ENCODE measurements at places on chromosomes 7 and 10.

DNA sequence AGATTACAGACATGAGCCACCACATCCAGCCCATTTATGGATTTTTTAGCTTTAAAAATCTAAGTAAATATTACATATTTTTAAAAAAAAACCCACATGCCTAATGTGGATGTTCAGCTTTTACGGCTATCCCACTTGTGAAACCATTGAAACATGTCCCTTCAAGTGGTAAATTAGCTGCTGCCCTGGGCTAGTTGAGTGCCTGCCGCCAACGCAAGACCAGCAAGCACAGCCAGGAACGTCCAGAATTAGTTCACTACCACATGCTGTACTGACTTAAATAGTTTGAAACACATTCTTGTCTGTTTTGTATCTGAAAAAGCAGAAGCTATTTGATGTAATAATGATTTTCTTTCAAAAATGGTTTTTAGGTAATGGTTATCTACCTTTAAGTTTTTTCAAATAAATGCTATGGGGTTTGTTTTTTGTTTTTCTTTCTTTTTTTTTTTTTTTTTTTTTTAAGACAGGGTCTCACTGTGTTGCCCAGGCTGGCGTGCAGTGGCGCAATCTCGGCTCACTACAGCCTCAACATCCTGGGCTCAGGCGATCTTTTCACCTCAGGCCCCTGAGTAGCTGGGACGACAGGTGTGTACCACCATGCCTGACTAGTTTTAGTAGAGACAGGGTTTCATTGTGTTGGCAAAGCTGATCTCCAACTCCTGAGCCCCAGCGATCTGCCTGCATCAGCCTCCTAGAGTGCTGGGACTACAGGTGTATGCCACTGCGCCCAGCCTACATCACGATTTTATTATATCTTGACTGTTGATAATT, 57.0 kb downstream of the KLRG2 start:
- peak; percentile 79 for DNase-seq

DNA sequence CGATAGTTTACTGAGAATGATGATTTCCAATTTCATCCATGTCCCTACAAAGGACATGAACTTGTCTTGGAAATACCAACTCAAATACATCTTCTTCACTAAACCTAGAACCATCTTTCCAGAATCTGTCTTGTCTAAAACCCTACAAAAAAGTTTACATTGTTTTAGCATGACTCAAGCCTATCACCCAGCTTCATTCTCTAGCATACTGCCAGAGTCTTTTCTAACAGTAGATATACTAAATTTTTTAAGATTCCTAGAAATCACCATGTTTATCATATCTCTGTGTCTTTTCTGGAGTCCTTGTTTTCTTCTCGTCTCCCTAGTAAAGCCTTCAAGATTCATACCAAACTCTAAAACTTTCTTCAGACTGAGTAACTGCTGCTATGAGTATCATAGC, 129.7 kb downstream of the SEMA3E start:
- DNase-seq = no peak

DNA sequence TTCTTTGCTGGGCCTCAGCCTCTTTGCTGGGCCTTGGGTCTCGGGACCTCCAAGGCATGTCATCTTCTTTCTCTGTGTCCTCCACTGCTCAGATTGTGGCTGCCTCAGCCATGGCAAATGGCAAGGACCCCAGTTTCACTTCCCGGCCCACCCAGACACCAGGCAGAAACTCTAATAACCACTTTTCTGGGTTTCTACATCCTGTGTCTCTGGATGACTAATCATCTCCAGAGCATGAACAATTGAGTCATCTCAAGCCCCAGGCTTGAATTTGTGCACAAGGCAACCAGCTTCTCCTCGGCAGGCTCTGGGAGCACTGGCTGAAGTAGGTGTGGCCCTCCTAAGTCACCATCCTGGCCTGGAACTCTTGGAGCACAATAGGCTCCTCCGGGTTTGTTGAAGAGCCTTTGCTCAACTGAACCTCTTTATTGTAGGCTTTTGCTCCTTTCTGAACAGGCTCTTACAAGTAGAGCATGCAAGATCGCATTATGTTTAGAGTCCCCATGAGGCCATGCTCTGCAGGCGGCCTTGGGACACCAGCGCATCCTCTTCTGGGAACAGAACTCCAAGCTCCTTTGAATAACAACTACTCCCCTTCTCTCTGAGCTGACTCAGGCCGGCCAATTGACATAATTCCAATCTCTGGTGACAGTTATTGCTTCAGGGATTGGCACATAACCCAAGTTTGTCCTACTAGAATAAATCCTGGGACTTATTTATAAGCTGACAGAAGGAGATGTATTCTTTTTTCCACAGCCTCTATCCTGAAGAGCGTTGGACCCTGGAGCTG, 218.1 kb downstream of the WDR11 start:
- no peak for DNase-seq

DNA sequence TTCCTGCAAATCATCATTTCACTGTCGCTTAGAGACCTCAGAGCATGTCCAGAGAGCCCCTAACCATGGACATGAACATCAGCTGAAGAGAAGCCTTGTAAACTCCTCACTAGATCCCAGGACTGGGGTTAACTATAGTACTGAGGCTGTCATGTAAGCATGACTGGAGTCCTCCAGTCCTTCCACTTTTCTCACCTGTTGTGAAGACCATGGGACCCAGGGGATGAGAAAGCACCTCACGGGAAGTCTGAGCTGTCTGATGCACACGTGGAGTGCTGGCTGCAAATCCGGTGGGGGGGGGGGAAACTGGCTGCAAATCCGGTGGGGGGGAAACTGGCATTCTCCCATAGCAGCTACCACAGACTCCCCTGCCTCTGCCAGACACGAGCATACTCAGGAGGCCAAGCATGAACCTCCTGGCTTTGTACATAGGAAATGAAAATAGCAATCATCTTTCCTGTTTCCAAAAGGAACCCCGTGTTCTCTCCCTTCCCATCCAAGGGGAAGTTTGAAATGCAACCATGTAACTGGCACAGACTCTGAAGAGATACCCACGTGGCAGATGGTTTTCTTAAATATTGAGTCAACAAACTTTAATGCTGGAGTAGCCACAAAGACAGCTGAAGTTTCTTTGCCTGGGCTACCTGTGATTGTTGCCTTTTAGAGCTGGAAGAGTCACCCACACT, 261.4 kb downstream of the ZMYND11 start:
- no peak for DNase-seq

DNA sequence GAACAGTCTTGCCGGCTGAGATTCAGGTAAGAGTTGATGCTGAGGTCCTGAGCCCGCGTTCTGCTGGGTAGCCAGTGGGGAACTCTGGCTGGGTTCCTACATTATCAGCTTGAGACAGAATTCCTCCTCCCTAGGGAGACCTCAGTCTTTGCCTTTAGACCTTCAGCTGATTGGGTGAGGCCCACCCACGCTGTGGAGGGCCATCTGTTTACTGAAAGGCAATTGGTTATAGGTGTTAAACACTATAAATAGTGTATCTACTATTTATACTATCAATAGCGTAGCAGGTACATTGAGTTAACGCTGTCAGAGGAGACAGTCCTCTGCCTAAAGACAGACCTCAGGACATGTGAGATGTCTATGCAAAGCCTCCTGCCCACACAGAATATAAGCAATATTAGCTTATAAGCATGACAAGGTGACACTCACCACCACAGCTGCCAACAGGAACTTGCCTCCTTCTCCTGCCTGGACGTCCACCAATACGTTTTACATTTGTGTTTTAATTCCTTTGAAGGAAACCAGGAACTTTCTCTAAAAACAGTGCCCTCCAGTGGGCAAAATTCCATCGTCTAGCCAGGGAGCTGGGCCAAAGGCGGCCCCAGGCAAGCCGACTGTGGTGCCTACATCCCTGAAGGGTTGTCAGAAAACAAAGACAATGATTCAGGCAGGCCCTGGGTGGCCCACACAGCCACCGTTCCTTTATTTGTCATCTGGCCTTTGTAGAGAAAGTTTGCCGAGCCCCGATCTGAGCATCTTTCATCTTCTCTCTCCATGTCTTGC, 58.8 kb downstream of the INSIG1 start:
- peak; percentile 41 for DNase-seq

Data from cardiac septum (tissue), 1 donor.